CD8-positive, alpha-beta T cell (primary cell): ENCODE measurements at places on chromosomes 4 and X. TPM values are rescaled to one million over a fixed set of nuclear protein-coding genes. Genes with fewer than 3 reads are reported as not detected.

The PLP1 gene
- total RNA-seq, result not detected

The CYP4V2 gene
- 9.9 TPM for total RNA-seq

The STK26 gene
- 33.8 TPM for total RNA-seq

The BEND2 gene
- total RNA-seq, result not detected

GRCh38 chr4:152585023-152585441 is 49.1 kb upstream of the FBXW7 start:
- no peak for DNase-seq

DNA sequence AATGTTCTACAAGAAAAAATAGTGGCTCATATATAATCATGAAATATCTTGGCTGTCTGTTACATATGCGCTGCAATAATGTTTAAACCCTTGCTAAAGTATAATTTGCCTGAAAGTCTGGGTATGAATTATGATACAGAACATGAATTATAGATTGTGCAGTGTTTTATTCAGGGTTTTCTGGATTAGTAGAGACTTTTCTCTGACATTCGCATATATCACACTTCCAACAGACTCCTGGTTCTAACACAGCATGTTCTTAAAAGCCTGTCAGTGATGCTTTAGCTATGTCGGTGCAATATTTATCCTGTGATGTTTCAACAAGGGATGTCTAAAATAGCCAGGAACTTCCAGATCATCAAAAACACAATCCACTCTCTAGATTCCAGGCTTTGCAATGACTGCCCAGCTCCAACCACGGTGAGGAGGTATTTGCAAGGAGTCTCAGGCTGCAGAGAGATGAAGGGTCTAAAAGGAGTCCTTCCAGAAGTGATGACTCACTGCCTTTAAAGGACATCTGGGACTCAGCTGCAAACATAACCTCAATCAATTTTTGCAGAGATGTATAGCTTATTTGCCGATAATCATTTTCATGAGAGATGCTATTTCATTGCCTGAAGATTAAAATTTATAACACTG is 69.4 kb downstream of the RWDD4 start:
- DNase-seq, result no peak

DNA sequence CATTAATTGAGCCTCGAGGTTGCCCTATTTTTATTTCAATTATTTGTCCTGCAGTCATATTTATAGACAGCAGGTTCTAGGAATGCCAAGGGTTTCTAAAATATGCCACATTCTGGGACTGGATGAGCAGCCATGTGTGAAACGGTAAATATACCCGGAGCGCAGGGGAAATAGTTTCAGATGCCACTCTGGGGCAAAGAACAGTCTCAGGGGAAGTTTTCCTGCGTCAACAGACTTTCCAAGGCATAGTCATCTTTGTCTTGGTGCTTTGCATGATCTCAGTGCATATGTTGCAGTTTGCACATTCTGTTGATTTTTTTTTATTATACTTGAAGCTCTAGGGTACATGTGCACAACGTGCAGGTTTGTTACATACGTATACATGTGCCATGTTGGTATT is 71.0 kb downstream of the GPAT3 start:
- DNase-seq, result no peak

GRCh38 chr4:7424553-7425111 is 10.1 kb downstream of the PSAPL1 start:
- no peak for DNase-seq

GRCh38 chr4:26613237-26613636 is 29.4 kb downstream of the TBC1D19 start:
- DNase-seq, result no peak

- DNase-seq, result no peak
Measured at GRCh38 chrX:137550665-137551261, 15.2 kb upstream of the ZIC3 start.

DNA sequence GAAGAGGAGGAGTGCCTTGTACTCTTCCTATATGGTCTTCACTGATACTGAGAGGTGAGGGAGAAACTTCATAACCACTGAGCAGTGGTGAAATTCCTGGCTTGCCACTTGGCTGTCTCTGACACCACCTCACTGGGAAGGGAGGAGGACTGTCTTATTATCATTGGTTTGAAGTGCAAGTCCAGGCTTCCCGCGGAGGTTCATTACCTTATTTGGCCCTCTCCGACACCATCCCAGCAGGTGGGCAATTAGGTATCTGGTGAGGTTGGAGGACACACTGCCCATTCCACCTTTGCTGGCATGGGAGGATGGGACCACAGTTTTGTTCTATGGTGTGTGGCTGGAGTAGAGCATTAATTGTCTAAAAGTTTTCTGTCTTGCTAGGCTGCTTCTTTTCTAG is 206.1 kb downstream of the LHFPL1 start:
- DNase-seq, result no peak

DNA sequence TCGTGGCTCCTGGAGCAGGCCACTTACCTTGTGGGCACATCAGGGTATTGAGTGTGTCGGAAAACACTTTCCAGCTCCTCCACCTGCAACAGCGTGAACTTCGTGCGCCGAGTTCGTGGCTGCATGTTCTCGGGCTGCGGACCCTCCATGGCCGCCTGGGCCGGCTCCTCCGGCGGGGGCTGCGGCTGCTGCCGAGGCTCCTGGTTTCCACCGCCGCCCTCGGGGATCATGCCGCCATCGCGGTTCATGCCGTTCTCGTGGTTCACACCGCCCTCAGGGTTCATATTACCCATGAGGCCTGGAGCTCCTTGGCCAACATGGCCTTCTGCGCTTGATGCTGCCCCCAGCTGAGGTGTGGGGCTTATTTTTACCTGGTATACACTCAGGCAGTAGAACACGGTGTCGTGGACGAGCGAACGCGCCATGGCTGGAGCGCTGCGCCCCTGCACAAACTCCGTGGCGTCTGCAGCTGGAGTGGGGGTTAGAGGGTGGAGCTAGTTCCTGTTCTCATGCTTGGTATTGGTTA is at the start of gene RHOXF1:
Gene RHOXF1 (minus strand): TSS at position 476 of the 526 bp plus-strand sequence. CDS start 51 bp downstream, at position 425.
- no peak for DNase-seq

DNA sequence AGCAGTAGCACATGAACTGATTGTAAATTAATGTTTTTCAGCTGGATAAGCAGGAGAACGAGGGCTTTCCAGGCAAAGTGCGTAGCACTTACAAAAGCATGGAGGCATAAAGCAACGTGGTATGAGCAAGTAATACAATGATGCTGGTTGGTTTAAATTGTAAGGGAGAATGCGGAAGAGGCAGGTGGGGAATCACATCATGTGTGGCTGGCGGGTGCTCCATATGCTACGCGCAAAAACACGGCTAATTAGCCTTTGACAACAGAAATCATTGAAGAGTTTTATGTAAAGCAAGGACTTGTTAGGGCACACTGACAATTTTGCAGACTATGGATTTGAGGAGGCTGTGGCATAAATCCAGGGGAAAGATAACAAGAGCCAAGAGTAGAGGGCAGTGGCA is 14.6 kb downstream of the SYTL4 start:
- no peak for DNase-seq
